ENCODE measurements at places on chromosomes 16 and 17. TPM values are rescaled to one million over a fixed set of nuclear protein-coding genes. Genes with fewer than 3 reads are reported as not detected.

TXNDC17 gene
- 128 TPM for total RNA-seq

AANAT gene
- 0.33 TPM for total RNA-seq

ETV4 gene
- total RNA-seq, result 1.3 TPM

NPIPB6 gene
- total RNA-seq, result 4.9 TPM

TVP23B gene
- total RNA-seq, result 25.3 TPM

KRTAP4-6 gene
- not detected for total RNA-seq

SOX9 gene
- 3.2 TPM for total RNA-seq

CEMP1 gene
- total RNA-seq, result 1.3 TPM
